ENCODE measurements at places on chromosomes 16 and 17. TPM values are rescaled to one million over a fixed set of nuclear protein-coding genes. Genes with fewer than 3 reads are reported as not detected.
A peak's percentile ranks its signal among the peaks of the same experiment; 100 is the strongest.

GRCh38 chr17:81391936-81392908, 3.0 kb upstream of the BAHCC1 start:
- H3K36me3 ChIP-seq, result no peaks in the 10 kb centered on the region
- H3K4me3 ChIP-seq, result peak overlapping the region; percentile 71
- H3K27ac ChIP-seq, result no peak overlapping the region
- DNase-seq, result no peak

GRCh38 chr17:38920374-38921291, 4.8 kb upstream of the LASP1NB start:
- DNase-seq, result no peak
- H3K27ac ChIP-seq, result no peak overlapping the region
- peaks cover 29% of the 10 kb centered on the region for H3K4me1 ChIP-seq
- H3K27me3 ChIP-seq, result no peaks in the 10 kb centered on the region
- peaks cover 15% of the 10 kb centered on the region for H3K36me3 ChIP-seq
- H3K4me3 ChIP-seq, result no peak overlapping the region

DNA sequence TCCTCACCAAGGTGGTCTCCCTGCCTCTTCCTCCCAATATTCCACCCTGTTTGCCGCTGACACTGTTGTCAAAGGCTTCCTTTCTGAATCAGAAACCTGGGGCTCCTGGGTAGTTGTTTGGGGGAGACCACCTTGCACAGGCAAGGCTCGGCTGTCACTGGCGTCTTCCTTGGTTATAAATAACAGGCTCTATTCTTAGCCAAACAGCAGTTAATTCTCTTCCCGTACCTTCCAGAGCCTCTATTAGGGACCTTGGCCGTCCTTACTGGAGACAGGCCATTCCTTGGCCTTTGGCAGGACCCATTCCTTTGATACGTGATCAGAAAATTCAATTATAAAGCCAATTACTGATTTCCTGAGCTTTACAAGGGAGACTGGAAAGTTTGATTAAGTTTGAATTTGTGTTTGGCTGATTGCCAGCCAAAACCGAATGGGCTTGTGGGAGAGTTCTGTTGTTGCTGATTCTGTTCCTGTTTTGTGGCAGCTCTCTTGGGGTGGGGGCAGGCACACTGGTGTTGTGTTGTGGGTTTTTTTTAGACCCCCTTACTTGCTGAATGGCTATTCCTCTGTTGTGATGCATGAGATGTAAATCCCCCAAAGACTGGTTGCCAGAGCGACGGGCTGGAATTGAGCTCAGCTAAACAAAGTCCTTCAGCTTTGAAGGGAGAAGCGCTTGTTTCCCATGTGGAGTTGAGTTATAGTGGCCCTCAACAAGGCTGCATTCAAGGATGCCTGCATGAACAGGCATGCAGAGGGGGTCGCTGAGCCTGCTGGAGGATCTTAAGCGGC, 104.6 kb downstream of the GNAO1 start:
- H3K27ac ChIP-seq, result no peak overlapping the region
- peaks cover 27% of the 10 kb centered on the region for H3K27me3 ChIP-seq
- no peaks in the 10 kb centered on the region for H3K36me3 ChIP-seq

Gene CACNA1G
- 6.7 TPM for total RNA-seq

Gene EPOP
- 8.7 TPM for total RNA-seq

Gene GAST
- total RNA-seq, result not detected

All from WTC11 (cell line).